ENCODE measurements at places on chromosomes 6 and 20. TPM values are rescaled to one million over a fixed set of nuclear protein-coding genes. Genes with fewer than 3 reads are reported as not detected.

DNA sequence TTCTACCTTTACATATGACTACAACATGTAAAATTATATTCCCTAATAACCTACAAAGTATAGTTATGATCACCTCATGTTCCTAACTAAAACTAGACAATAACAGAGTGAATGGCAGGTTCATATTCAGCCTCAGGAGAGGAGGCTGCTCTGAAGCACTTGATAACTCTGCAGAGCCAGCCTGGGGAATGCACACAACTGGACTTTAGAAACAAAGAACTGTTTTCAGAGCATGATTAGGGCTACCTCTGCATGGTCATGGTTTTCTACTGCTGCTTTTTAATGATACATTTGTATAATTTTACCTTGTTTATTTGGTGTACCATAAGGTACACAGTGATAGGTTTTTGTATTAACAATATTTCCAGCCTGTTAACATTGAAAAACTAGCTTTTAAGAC lies 50.3 kb downstream of the TRPC4AP start:
- DNase-seq, result no peak

DNA sequence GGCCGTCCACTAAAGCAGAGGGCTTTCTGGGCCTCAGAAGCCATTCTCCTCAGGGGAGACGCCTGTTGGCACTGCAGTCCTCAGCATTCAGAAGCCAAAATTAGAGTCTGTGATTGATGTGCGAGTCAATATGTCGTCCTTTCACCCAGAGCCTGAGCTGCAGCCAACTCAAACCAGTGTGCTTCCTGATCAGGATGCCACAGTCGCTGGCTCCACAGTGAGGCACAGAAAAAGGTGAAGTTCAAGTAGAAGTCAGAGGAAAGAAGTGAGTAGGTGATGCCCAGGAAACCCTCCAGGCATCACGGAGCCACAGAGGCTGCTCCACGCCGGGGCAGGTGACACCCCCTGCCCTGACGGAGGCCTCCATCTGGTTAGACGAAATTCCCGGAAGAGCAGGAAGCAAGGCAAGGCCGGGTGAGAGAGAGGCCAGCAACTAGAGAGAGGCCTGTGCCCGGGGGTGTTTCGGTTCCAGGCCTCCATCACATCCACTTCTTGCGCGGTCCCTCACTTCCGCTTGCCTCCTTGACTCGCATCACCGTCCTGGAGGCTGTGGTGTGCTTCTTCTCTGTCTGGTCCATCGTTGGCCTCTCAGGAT lies 177.7 kb upstream of the SNX9 start:
- no peak for DNase-seq

GRCh38 chr20:34547844-34548613 lies 10.5 kb upstream of the MAP1LC3A start:
- no peak for DNase-seq

NNAT gene
- polyA plus RNA-seq, result 623 TPM

GRCh38 chr6:52503323-52503747 lies 73.5 kb downstream of the TRAM2 start:
- no peak for DNase-seq

DNA sequence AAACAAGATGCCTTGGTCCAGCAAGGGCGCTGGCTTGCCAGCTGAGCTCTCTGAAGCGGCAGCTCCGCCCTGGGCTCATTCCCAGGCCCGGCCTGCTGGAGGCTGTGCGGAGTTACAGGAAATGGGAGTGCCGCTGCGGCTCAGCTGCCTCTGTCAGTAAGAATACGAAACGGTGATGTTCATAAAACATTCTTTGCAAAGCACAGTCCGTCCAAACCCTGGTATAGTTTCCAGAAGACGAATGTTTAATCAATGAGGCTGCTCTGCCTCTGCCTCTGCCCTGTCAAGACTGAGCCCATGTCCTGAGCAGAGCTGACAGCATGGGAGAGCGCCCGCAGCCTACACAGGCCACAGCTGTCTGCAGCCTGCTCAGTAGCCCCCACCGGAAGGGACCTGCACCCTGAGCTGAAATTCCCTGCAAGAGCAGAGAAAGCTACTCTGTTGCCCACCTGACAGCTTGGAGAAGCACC lies 153.3 kb upstream of the SNX9 start:
- peak; percentile 95 for DNase-seq

- DNase-seq, result peak; percentile 89
Observed at GRCh38 chr6:138593124-138593877, 94.0 kb upstream of the NHSL1 start.

- no peak for DNase-seq
Observed at GRCh38 chr6:90180526-90180925, 116.1 kb downstream of the BACH2 start.

SLC17A2 gene
- not detected for polyA plus RNA-seq

GRCh38 chr6:139763468-139764210 lies 389.2 kb upstream of the CITED2 start:
- no peak for DNase-seq

DNA sequence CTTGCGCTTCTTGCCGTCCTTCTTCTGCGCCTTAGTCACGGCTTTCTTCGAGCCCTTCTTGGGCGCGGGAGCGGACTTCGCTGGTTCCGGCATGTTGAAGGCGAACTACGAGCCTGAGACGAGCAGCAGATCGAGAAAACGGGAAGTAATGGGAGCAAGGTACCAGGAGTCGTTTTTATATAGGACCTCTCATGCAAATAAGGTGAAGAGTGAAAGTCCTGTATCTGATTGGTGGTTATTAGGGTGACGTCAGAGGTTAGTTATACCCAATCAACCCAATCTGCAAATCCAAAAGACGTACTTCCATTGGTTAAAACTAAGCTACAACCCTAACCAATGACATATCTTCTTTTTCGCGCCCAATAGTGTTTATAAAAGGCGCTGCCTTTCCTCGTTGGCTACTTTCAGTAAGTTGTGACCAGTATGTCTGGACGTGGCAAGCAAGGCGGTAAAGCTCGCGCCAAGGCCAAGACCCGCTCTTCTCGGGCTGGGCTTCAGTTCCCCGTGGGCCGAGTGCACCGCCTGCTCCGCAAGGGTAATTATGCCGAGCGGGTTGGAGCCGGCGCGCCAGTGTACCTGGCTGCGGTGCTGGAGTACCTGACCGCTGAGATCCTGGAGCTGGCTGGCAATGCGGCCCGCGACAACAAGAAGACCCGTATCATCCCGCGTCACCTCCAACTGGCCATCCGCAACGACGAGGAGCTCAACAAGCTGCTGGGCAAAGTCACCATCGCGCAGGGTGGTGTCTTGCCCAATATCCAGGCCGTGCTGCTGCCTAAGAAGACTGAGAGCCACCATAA lies 100.6 kb upstream of the PRSS16 start:
- DNase-seq, result peak; percentile 97

MAP7 gene
- polyA plus RNA-seq, result 0.60 TPM

ZNF391 gene
- 5.7 TPM for polyA plus RNA-seq

DNA sequence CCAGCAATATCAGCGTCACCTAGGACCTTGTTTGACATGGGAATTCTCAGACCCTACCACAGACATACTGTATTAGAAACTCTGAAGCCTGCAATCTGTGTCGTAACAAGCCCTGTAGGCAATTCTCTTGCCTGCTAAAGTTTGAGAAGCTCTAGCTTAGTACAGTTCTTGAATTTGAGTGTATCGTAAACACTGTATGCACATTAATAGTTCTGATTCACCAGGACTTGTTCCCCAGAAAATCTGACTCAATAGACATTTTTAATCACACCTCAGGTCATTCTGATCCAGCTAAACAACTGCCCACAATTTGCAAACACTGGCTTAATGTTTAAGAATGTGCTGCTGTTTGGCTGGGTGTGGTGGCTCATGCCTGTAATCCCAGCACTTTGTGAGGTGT lies 414.3 kb downstream of the TFAP2A start:
- no peak for DNase-seq

KIF25 gene
- polyA plus RNA-seq, result 2.0 TPM

GRCh38 chr20:4666001-4666479 lies 55.7 kb upstream of the PRND start:
- DNase-seq, result no peak

- peak; percentile 30 for DNase-seq
Observed at GRCh38 chr6:112407101-112407590, 60.0 kb downstream of the RFPL4B start.

GRCh38 chr6:125123468-125124048 lies 30.0 kb upstream of the TPD52L1 start:
- no peak for DNase-seq

- DNase-seq, result no peak
Observed at GRCh38 chr6:142171351-142171750, 24.3 kb downstream of the VTA1 start.

DNA sequence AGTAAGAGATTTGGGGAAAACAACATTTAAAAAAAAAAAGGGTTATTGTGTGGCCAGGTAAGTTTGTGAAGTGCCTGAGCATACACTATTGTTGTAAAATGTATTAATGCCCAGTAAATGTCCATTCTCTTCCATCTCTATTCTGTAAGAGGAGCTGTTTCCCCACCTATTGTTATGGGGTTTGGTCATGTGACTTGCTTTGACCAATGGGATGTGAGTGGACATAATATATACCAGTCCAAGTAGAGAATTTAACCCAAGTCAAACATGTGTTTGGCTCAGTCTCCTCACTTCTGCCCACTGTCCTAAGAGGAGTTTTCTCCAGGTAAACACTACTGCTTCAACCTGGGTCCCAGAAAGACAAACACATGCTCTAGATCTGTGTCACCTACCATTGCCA lies 377.1 kb downstream of the FOXA2 start:
- no peak for DNase-seq

ADGB gene
- not detected for polyA plus RNA-seq

TNNC2 gene
- polyA plus RNA-seq, result 6,298 TPM

GRCh38 chr6:127317388-127318128 lies 25.9 kb downstream of the ECHDC1 start:
- DNase-seq, result no peak

DNA sequence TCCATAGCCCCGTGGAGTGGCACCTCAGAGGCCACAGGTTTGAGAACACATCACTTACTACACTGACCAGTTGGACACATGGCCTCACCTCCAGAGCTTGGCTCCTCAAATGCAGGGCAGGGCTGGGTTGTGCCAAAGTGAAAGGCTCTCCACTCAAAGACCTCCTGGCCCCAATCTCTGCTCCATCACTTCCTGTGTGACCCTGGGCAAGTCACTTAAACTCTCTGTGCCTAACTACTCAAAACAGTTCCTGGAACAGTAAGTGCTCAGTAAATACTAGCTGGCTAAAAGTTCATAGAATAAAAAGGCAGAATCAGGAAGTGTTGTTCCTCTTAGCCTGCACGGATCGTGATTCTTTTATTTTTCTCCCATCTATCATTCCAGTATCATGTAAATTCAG lies 50.2 kb downstream of the AGPAT4 start:
- no peak for DNase-seq

GABRR1 gene
- polyA plus RNA-seq, result 0.24 TPM

DNA sequence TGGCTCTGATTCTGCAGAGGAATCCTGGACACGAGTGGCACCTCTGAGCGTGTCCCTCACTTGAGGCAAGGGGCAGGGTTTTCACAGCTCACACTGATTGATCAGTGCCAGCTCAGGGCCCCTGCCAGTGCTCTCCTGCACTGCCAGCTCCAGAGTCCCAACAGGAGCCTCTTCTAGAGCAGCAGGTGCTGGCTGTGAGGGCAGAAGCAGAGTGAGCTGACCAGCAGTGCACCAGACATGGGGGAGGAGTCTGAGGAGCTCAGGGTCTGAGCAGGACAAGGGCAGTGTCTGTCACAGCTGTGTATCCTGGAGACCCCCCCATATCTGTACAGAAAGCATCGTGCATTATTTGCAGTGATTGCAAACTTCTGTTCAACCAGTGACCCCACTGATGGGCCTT lies 31.5 kb upstream of the THBS2 start:
- DNase-seq, result no peak

DNA sequence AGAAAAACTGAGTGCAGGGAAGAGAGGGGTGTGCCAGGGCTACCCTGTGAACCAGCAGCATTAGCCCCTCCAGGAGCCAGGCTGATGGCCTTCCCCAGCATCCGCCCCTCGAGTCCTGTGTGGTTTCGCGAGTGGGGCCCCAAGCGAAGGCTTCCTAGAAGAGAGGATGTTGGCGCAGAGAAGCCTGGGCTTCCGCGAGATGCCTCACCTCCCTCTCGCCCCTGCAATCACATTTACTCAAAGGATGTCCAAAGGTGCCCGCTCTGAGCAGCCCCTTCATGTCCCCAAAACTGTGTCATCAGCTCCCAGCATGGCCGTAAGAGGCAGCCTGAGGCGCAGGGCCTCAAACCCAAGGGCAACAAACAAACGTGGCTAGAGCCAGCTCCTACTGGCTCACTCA lies 111.7 kb downstream of the PREX1 start:
- no peak for DNase-seq

DNA sequence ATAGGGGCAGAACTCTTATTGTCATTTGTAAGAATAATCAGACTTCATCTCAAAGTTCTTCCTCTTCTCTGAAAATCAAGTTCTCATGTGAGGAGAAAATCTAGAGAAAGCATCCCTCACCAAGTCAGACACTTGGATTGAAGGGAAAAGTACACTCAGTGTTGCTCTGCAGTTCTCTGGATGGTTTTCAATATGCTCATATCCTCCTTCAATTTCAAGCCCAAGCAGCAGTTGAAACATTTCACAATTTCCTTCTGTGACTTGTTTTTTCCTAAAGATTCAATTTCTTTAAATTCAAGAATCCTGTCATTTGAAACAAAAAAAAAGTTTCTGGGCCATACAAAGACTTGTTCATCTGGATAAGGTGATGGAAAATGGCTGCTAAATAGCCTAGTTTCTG lies 140.2 kb upstream of the AHI1 start:
- peak; percentile 33 for DNase-seq

UNC5CL gene
- 2.2 TPM for polyA plus RNA-seq

- no peak for DNase-seq
Observed at GRCh38 chr6:47165918-47166317, 123.8 kb upstream of the ADGRF1 start.

GNRH2 gene
- polyA plus RNA-seq, result 0.16 TPM

DNA sequence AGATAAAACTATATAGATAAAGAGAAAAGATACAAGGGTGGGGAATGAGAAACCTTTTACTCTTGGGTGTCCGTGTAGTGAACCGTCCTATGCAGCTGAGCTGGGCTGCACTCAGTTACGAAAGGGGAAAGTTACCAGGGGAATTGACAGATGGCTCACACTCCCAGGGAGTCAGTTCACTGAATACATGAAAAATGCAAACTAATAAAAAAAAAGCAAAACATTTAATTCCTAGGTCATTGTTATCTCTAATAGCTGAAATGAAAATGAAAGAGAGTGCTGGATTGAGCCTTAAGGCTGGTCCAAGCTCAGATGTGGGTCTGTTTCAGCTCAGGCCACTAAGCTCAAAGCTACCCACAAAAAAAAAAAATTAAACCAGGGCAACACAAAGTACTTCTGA lies 138.0 kb downstream of the THBS2 start:
- no peak for DNase-seq

- peak; percentile 57 for DNase-seq
Observed at GRCh38 chr20:59823491-59824259, 109.8 kb downstream of the SYCP2 start.

GRCh38 chr6:132405143-132405915 lies 4.1 kb upstream of the MOXD1 start:
- DNase-seq, result no peak

GRCh38 chr6:14222956-14223355 lies 105.4 kb downstream of the CD83 start:
- DNase-seq, result no peak

LY6G5C gene
- 4.2 TPM for polyA plus RNA-seq

EDN3 gene
- 27.0 TPM for polyA plus RNA-seq

SIRPD gene
- not detected for polyA plus RNA-seq

- no peak for DNase-seq
Observed at GRCh38 chr6:160110586-160111123, 11.0 kb upstream of the SLC22A1 start.
